Aorta (tissue), 5 donors: ENCODE measurements at places on chromosomes 4 and X. TPM values are rescaled to one million over a fixed set of nuclear protein-coding genes. Genes with fewer than 3 reads are reported as not detected.
A peak's percentile ranks its signal among the peaks of the same experiment; 100 is the strongest.

DNA sequence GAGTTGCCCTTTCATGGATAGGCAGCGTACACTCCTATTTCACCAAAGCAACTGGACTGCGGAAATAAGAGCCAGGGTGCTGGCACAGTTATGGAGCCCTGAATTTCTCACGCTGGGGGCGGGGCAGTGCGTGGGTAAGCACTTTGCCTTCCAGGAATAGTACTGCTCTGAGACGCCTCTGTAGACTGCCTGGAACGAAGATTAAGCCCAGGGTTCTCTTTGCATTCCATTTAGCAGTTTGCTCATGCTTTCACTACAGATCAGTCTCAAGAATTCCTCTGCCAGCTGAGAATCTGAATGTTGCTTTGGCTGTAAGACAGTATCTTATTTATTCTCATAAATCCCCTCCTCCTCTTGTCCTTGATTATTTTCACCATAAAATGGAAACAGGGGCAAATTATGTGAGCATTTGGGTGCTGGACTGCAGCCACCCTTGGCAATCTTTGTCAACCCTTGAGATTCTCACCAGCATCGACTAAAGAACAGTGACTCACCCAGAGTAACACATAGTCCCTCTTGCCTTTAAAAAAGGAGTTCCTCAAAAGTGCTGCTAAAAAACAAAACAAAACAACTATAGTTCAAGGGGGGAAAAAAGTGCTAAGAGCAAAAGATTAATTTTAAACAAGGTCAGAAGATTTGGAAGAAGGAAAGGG is 88.9 kb upstream of the CITED1 start:
- no peaks in the 10 kb centered on the region for H3K27me3 ChIP-seq
- no peak for DNase-seq
- H3K4me1 ChIP-seq: no peaks in the 10 kb centered on the region

DNA sequence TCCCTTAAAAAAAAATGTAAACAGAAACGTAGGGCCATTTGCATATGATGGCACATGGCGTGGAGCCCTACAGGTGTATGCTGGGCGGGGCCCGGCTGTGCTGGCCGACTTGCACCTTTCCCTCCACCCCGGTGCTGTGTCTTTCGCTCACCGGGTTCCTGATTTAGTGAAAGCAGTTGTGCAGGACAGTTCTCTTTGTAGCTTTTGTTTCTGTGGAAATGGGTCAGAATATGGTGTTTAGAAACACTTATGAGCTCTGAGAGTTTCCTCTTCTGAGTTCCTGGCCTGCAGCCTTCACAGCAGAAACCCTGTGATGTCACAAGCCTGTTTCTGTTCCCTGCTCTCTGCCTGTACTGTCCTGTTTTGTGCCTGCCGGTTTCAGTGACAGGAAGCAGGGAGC is 22.5 kb upstream of the MSANTD1 start:
- DNase-seq: peak; percentile 40
- H3K4me1 ChIP-seq: no peaks in the 10 kb centered on the region
- H3K27me3 ChIP-seq: no peaks in the 10 kb centered on the region
- H3K27ac ChIP-seq: no peak overlapping the region
- H3K36me3 ChIP-seq: peaks cover 16% of the 10 kb centered on the region
- H3K4me3 ChIP-seq: no peak overlapping the region

GRCh38 chr4:82758701-82759685 is 39.6 kb downstream of the SCD5 start:
- no peaks in the 10 kb centered on the region for H3K4me1 ChIP-seq
- no peak overlapping the region for H3K4me3 ChIP-seq
- peak; percentile 63 for DNase-seq
- H3K36me3 ChIP-seq: no peaks in the 10 kb centered on the region
- H3K27me3 ChIP-seq: no peaks in the 10 kb centered on the region

DNA sequence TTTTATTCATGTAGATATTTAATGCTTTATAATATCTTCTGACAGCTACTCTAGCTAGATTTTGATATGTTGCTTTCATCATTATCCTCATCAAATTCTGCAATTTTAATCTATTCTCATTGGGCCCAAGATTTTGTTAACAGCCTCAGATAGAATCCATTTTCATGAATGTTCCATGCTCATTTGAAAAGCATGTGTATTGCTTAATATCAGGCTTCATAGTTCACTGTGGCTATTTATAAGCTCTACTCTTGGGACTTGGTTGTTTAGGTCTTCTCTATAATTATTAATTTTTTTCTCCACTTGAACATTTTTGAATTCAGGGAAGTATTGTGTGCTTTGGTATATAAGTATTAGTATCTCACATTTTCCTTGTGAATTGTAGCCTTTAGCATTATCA is 41.8 kb downstream of the RAB40A start:
- no peaks in the 10 kb centered on the region for H3K36me3 ChIP-seq
- no peaks in the 10 kb centered on the region for H3K27me3 ChIP-seq
- DNase-seq: no peak

Gene TMEM165
- total RNA-seq: 183 TPM

Gene AKAP4
- total RNA-seq: not detected

Gene ETNPPL
- not detected for total RNA-seq

Gene DYNLT3
- 65.3 TPM for total RNA-seq
